ENCODE measurements at places on chromosomes 7 and 10.

- DNase-seq, result no peak
Observed at GRCh38 chr10:113965683-113966082, 78.0 kb upstream of the ADRB1 start.

DNA sequence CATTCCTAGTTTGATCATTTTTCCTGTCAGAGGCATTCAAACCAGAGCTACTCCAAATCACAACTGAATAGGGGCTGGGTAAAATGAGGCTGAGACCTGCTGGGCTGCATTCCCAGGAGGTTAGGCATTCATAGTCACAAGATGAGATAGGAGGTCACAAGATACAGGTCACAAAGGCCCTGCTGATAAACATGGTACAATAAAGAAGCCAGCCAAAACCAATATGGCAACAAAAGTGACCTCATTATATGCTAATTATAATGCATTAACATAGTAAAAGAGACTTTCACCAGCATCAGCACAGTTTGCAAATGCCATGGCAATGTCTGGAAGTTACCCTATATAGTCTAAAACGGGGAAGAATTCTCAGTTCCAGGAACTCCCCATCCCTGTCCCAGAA is 37.3 kb downstream of the TWIST1 start:
- DNase-seq, result no peak

GRCh38 chr7:41169317-41169716 is 533.6 kb downstream of the INHBA start:
- no peak for DNase-seq

GRCh38 chr7:68917041-68917651 is 681.1 kb upstream of the AUTS2 start:
- no peak for DNase-seq

DNA sequence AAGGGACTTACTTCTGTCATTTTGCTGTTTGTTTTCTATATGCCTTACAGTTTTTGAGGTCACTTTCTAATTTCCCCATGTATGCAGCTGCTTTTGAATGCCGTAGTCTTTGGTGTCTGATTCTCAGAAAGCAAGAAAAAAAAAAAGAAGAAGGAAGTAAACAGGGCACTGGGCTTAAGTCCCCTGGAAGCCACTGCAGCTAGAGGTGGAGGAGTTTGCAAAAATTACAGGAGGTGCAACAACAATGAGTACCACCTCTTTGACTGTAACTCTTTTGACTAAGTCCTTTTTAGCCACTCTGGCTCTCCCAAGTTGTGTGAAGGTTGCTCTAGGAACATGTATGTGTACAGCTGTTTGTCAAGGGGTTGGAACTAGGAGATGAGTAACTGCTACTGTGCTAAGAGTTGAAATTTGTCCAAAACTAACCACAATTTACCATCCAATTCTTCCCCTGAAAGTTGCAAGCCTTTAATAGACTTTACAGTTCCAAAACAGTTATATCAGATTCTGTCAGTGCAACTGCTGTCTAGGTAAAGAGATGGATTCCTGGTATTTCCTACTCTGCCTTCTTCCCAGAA is 588.0 kb upstream of the LRRN3 start:
- no peak for DNase-seq

GRCh38 chr7:98266840-98267239 is 14.6 kb upstream of the BRI3 start:
- DNase-seq, result no peak

- DNase-seq, result no peak
Observed at GRCh38 chr7:36942955-36943354, 218.7 kb upstream of the AOAH start.

DNA sequence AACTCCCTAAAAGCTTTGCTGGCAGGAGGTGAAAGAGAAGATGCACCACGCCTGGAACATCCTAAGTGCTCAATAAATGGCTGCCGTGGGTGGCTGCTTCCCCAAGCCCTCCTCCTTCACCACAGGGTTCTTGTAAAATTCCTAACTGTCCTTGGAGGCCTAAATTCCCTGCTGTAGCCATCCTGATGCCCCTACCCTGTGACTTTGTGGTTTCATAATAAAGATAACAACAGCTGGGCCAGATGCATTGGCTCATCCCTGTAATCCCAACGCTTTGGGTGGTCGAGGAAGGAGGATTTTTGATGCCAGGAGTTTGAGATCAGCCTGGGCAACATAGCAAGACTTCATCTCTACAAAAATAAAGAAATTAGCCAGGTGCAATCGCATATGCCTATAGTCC is 341.8 kb downstream of the ANKRD30A start:
- no peak for DNase-seq

DNA sequence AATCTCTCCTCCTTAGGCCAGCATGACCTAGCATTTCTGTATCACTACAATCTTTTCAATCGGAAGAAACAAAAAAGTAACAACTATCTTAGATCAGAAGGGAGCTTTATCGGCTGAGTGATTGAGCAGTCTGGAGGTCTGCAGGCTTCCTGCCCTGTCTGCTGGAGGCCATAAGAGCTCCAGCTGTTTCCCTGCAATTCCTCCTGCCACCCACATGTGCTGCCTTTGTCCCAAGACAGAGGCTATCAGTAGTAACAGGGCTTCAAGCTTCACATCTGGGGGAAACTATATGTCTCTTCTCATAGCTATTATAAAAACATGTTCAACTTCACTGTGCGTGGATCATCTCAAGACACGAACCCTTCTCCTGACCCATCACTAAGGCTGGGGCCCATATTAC is 70.1 kb upstream of the VWC2 start:
- no peak for DNase-seq
